ENCODE measurements at places on chromosomes 5 and 9.
A peak's percentile ranks its signal among the peaks of the same experiment; 100 is the strongest.

GRCh38 chr9:94250456-94250855 is 8.6 kb upstream of the ZNF169 start:
- no peak for DNase-seq

GRCh38 chr5:17925276-17925675 is 291.0 kb downstream of the TAF11L14 start:
- no peak for DNase-seq

GRCh38 chr5:93998951-93999455 is 257.6 kb upstream of the POU5F2 start:
- no peak for DNase-seq

DNA sequence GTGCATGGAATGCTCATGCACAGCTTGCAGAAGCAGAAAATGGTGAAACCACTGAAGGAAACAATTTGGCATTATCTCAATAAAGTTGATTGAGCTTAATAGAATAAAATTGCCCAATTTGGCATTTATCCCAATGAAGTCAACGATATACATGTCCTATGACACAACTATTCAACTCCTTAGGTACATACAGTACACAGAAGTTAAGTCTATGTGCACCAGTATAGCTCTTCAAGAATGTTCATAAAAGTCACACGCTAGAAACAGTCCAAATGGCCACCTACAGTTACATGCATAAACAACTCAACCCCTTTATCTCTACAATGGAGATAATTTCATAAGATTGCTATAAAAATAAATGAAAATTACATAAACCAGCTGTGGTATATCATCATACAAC is 184.5 kb downstream of the DENND1A start:
- no peak for DNase-seq

DNA sequence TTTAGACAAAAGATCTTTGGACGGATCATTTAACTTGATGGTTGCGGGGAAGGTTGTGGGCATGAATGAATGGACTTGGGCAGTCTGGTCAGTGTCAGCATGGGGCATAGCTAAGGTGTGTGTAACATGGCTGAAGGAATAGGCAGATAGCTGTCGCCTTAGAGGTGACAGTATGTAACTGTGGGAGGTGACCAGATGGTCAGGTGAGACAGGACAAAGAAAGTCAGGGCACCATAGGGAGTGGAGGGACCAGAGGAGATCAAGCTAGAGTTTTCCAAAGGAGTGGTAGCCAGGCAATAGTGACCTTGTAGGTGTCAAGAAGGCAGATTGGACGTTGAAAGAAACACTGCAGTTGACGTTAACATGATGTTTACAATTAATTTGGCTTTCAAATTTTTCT is 43.1 kb downstream of the MARCHF6 start:
- DNase-seq: no peak

DNA sequence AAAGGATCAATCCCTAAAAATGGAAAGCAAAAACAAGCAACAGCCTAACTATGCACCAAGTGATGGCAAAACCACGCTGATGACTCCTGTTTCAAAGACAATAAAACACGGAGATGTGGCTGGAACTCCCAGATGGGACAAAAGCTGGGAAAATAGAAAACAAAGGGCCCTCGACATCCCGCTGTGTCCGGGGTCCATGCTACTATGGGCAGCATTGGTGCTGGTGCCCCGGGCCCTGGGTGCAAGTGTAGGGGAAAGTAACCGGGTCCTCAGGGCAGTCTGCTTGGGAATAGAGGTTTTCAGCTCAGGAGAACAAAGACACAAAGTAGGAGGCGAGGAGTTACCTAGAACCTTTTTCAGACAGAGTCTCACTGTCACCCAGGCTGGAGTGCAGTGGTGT is 46.1 kb downstream of the MRPL36 start:
- no peak for DNase-seq

- DNase-seq: no peak
Observed at GRCh38 chr5:106680330-106680729, 990.4 kb downstream of the EFNA5 start.

- no peak for DNase-seq
Observed at GRCh38 chr9:27353474-27354229, 56.7 kb upstream of the EQTN start.

DNA sequence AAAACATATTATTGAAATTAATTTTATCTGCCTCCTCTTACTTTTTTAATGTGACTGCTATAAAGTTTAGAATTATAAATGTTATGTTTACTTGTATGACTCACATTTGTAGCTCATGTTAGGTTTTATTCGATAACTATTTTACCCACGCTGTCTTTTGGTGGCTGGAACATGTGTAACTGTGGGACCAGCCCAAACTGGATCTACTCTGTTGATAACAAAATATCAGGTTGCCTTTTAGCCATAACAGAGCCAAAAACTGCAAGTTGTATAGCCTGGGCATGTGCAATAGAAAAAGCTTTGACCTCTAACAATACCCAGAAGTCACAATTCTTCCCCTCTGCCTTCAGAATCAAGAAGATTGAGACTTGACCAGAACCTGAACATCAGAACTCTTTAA is 356.5 kb downstream of the PRELID2 start:
- DNase-seq: no peak

DNA sequence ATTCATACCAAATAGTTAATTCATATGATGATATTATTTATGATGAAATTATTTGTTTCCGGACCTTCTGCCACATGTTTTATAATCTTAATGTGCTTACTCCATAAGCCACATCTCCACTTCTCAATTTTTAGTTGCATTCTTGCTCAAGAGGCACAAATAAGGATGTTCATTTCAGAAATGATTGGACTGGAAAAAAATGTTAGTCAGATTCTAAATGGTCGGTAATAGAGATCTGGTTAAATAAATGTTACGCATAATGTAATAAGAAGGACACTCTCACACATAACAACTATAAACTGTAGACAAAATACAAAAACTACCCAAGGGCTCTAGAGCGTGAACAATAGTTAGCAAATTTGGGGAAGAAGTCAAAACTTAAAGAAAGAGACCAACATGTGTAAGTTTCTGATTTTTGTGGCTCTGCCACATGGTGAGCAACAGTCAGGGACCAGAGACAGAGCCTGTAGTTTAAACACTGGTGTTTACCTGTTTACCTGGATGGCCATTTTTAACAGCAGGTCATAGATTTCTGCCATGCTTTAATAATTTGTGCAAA is 554.3 kb upstream of the CLINT1 start:
- DNase-seq: no peak

DNA sequence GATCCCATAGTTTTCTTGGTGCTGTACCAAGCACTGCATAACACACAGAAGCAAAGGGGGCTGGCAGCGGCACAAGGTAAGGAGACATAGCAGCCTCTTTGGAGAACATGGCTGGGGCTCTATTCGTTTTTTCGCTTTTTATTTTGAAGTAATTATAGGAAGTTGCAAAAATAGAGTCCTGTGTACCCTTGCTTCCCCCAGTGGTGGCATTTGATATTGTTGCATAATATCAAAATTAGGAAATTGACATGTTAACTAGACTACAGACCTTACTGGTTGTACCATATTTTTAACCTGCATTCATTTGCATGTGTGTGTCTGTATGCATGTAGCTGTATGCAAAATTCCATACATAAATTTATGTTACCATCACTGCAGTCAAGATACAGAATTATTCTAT is 6.6 kb upstream of the UBQLN1 start:
- DNase-seq: no peak

GRCh38 chr5:19352120-19352519 is 635.9 kb downstream of the CDH18 start:
- DNase-seq: no peak

DNA sequence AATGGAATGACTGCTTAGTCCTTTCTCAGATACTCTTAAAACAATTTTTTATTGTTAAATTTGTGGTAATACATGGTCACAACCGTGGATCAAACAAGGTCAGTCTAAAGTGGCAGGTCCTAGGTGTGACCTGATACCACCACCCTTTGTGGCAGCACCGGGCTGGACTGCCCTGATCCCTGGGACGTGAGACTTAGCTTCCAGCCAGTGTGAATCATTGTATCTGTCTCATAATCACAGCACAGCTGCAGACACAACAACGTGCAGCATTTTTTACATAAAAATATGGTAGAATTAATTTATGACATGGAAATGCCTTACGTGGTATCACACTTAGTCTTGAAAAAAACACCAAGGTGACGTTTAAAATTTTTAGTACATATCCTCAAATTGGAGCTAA is 7.8 kb downstream of the TOR1B start:
- DNase-seq: no peak

DNA sequence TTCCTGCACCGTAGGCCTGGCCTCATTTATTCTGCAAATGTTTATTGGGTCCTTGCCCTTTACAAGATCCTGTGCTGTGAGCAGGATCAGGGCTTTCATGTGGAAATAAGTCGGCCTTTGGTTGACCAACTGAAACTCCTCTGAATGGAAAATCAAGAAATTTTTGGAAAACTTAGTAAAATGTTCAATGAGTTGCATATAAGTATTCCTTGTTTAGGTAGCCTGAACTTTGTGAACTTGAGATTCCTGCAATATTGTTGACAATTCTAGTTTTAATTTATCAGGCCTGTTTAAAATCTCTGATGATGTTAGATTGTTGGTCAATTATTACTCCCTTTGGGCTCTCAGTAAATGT is 1.1 kb downstream of the MAML1 start:
- DNase-seq: no peak

DNA sequence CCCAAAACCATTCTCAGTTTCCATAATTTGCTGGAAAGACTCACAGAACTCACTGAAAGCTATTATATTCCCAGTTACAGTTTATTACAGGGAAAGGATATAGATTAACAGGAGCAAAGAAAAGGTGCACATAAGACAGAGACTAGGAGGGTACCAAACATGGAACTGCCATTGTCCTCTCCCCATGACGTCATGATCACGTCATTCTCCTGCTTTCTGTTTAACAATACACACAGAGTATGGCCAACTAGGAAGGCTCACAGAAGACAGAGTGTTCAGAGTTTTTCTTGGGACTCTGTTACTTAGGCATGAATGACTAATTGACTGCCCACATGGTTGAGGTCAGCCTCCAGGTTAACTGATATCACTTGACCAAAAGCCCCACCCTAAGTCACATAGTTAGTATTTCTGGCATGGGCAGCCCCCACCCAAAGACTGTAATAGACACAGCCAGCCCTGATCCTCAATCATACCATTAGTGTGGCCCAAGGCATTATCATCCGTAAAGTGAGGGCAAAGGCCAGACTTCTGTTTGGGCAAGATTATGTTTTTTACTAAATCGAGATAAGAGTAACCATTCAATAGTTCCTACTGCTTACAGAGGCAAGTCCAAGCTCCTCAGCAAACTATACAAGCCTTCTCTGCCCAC is 353.5 kb upstream of the POU5F2 start:
- DNase-seq: no peak

GRCh38 chr9:75418518-75418917 is 330.2 kb downstream of the OSTF1 start:
- no peak for DNase-seq

- no peak for DNase-seq
Observed at GRCh38 chr9:1913631-1914330, 101.4 kb upstream of the SMARCA2 start.

DNA sequence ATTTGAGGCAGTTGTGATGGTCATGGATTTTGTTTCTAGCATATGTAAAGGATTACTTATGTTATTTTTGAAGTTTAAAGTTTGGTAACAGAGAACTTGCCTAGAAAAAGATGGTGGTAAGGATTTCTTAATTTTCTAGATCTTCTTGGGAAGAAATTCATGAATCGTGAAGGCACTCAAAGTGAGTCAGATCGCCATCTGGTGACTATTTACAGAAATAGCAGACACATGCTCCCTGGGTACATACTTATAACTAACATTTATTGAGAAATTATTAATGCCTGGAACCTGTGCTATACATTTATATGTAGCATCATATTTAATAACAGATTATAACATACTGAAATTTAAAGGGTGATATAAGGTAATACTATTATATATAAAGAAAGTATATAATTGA is 299.7 kb downstream of the IZUMO3 start:
- peak; percentile 24 for DNase-seq

GRCh38 chr5:76086095-76086494 is 2.9 kb downstream of the SV2C start:
- no peak for DNase-seq

- DNase-seq: peak; percentile 43
Observed at GRCh38 chr9:130198501-130199179, 26.4 kb downstream of the NCS1 start.

DNA sequence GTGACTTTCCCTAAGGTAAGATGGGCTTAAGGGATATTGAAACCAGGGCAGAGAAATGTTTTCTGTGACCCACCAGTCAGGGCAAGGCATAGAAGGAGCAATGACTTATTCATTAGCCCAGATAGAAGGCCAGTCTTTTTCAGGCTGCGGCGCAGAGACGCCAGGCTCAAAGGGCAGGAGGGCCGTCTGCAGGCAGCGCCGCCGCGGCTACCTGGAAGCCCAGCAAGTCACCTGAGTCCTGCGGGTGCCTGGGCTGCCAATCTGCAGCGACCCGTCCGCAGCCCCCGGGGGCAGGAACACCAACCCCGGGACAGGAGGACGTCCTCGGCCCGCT is 322 bp upstream of the SH3GL2 start:
- no peak for DNase-seq

DNA sequence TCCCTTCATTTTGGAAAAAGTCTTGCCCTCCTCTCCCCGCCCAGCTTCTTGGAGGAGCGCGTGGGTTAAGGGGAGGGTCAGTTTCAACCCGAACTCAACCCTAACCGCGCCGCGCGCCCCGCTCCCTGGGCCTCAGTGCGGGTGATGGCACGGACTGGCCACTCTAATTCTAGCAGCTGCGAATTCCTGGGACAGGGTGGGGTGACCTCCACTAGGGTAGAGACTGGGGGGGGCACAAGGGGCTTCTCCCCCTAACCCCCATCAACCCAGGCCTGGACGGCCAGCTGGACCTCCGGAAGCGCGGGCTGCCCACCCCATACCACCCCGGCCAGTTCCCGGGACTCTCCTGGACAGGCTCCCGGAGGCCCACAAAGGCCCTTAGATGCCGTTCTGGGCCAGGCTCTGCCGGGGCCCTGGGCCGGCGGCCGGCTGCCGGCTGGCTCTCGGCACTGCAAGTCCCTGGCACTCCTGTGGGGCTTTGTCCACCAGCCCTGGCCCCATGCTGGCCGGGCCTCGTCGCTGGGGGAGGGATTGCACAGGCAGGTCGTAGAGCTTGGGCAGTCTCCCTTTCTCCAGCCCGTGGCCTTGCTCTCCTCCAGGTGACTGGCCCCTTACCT is 7.2 kb upstream of the PSD2 start:
- no peak for DNase-seq

GRCh38 chr5:132190161-132190817 is 37.4 kb downstream of the P4HA2 start:
- DNase-seq: peak; percentile 85

- no peak for DNase-seq
Observed at GRCh38 chr5:34045996-34046395, 3.0 kb upstream of the C1QTNF3 start.

- DNase-seq: no peak
Observed at GRCh38 chr5:96931605-96932004, 4.3 kb upstream of the LNPEP start.

GRCh38 chr5:84298628-84299027 is 86.1 kb downstream of the EDIL3 start:
- DNase-seq: no peak

GRCh38 chr9:1083325-1083913 is 33.3 kb downstream of the DMRT2 start:
- peak; percentile 88 for DNase-seq
